ENCODE measurements at places on chromosomes 12 and 14.
A peak's percentile ranks its signal among the peaks of the same experiment; 100 is the strongest.

DNA sequence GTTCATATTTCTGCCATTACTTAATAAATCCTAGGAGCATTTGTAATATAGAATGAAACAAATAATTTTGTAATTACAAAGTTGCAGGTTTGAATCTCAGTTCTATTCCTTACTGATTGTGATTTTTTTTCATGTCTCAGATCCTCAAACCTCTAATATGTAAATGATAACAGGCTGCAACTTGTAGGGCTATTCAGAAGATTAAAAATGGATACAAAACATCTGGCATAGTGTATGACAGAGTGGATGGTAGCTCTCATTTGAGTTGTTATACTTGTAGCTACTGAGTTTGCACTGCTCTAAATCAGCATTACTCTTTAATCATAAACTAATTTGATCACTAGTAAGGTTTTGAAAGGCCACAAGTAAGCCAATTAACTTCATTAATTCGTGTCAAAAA, 406.3 kb upstream of the MGAT4C start:
- no peak for DNase-seq

GRCh38 chr14:33175951-33176350, 237.3 kb downstream of the NPAS3 start:
- DNase-seq, result no peak

DNA sequence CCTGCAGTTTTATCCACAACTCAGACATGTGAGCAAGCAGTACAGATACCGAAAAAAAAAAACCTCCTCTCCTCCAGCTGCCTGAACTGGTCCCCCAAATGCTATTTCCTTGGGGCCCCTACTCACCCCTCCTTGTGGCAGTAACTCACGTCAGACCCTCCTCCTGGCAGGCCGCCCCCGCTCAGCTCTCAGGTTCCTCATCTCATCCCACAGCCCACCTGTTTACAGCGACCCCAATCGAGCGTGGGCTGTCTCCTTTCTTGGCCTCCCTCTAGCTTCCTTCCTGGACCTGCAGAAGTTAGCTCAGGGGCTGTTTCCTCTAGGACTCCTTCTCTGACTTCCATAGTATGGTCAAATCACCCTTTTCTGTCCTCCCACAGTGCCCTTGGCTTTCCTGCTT, 455.3 kb downstream of the BCL11B start:
- no peak for DNase-seq

- DNase-seq, result peak; percentile 67
Measured at GRCh38 chr12:117377758-117378157, 16.3 kb upstream of the NOS1 start.

GRCh38 chr14:64763085-64763782, 59.0 kb downstream of the PLEKHG3 start:
- no peak for DNase-seq

- no peak for DNase-seq
Measured at GRCh38 chr14:88346048-88346639, 23.1 kb upstream of the KCNK10 start.

DNA sequence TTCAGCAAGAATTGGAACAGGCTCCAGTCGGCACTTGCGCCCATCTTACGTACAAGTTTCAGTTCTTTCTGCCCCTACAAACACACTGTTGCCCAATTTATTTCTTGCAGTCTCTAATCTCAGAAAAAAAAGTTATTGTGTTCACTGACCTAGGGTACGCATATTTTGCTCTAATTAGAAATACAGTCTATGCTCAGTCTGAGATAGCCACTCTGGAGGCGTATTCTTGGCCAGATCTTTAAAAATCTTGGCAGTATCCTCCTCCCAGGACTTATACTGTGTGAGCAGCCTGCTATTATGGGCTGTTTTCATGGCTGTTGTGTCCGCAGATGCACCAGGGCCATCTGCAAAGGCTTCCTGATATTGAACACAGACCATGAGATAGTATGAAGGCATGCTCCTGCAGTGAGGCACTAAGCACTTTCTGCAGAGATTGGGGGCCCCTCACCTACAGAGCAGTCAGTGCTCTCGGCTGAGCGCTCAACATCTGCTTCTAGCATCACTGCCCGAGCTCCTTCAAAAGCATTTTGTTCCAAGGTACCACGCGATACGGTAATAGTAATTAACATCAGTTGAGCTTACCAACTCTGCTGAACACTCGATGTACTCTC, 57.9 kb downstream of the PPM1H start:
- DNase-seq, result no peak

DNA sequence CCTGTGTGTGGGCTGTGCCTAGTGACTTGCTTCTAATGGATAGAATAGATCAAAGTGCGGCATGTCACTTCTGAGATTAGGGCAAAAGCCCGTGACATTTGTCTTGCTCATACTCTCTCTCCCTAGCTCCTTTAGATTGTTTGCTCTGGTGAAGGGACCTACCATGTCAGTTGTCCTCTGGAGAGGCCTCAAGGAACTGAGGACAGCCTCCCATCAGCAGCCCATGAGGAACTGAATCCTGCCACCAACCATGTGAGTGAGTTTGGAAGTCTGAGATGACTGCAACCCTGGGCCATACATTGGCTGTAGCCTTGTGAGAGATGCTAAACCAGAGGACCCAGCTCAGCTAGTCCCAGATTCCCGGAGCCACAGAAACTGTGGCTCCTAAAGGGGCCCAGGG, 101.6 kb upstream of the ESRRB start:
- DNase-seq, result no peak

- DNase-seq, result no peak
Measured at GRCh38 chr12:29728030-29728429, 55.7 kb downstream of the TMTC1 start.

GRCh38 chr12:75525263-75525662, 13.9 kb upstream of the KRR1 start:
- DNase-seq, result no peak

GRCh38 chr12:25957793-25958427, 572 bp upstream of the RASSF8 start:
- DNase-seq, result no peak

- DNase-seq, result no peak
Measured at GRCh38 chr12:76268267-76268666, 79.9 kb downstream of the BBS10 start.

GRCh38 chr12:48936379-48936979, 11.2 kb upstream of the FKBP11 start:
- no peak for DNase-seq

DNA sequence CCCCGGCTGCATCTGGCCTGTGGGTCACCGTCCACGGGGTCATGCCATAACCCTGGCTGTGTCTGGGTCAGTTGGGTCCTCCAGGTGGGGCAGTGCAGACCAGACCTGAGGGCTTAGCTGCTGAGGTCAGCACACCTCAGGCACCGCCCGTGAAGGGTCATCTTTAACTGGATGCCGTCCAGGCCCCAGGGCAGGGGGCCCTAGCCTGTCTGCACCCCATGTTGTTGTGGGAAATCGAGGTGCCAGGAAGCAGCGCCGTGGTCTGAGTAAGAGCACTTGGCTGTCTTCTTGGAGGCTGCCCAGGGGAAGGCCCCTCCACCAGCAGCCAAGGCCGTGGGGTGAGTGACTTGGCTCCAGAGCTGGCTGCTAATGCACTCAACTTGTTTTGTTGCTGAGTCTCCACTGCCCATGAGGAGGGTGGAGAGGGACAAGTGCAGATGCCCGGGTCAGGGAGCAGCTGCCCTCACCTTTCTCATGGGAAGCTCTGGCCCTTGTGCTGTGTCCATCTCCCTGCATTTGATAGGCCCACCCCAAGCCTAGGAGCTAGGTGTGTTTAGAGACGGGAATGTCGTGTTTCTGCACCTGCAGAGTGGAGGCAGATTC, 317.2 kb downstream of the TMEM121 start:
- DNase-seq, result no peak

DNA sequence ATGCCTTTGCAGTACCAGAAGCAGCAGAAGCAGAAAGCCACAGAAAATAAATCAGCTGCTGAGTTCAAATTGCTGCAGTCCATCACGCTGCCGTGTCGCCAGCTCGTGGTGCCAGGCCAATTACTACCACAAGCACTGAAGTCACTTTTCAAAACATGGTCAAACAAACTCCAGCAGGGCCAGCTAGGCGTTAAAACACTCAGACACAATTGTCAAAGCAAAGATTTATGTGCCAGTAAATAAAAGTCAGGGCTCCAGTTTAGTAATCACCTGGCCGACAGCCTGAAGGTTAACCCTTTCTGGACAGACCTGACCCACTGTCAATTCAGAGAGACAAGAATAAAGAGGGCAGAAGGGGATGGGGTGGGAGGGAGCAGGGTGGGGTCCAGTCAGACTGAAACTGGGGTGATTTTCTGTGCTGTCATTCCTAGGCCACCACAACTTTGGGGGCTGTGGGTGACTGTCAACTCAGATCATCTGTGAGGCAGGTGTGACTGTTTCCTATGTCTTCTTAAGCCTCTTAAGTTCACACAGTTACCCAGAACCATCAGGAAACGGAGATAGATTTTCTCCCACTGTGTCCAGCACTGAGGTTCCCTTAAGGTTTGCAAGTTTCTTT, 109.8 kb upstream of the FUT8 start:
- peak; percentile 38 for DNase-seq

DNA sequence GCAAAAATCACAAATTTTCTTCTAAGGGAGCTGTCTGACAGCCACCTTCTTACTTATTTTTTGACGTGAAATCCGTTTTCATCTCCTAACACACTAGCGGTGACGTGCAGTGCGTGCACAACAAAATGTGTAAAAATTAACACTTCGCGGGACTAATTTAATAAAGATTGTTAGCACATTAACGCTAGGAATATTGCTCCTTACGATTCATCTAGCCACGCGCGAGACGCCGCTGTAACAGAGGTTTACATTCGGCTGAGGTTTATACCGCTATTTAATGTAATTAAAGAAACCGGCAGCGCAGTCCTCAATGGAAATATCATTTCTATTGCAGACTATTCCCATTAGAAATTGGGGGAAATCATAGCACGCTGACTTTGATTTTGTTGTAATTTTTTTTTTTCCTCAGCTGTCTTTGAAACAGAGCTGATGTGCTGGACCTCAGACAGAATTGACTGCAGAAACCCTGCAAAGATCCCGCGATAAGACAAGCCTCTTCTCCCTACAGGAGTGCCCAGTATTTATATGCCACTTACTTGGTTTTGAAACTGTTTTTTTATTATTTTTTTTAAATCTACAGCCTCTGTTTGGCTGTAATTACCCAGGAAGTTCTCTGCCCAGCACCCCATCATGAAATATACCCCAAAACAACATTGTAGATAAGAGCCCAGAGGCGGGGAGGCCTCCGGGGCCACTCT, 31.2 kb downstream of the BCL11B start:
- DNase-seq, result no peak

DNA sequence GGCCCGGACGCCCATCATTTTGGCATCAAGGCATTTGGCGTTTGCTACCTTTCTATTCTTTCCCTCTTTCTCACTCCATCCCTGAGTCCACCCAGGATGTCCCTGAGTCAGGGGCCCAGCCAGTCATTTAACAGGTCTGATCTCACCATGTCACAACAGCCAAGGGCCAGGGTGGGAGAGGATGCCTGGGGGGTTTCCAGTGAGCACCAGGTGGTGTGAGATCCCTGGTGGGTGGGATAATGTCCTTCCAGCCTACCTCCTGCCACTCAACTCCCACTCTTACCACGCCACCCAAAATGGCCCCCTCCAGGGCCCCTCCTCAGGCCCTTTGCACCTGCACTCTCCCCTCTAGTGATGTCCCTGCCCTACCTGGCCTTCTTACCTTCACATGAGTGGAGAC, 310.8 kb downstream of the BCL11B start:
- DNase-seq, result no peak

DNA sequence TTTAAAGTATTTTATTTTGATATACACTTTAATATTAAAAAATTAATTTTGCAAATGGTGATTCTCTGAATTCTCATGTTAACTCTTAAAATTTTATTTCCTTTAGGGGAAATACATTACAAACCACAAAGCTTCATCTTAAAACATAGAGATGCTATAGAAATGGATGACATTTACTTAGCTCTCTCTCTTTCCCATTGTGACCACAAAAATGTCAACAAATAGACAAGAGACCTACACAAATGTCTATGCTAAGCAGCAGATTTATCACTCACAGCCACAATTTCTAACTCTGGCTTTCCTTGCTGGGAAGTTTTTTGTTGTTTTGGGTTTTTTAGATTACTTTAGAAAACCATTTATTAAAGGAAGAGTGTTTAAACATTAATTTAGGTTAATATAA, 19.9 kb upstream of the PHC1 start:
- DNase-seq, result no peak

- DNase-seq, result no peak
Measured at GRCh38 chr14:34554540-34555250, 15.2 kb upstream of the EAPP start.

DNA sequence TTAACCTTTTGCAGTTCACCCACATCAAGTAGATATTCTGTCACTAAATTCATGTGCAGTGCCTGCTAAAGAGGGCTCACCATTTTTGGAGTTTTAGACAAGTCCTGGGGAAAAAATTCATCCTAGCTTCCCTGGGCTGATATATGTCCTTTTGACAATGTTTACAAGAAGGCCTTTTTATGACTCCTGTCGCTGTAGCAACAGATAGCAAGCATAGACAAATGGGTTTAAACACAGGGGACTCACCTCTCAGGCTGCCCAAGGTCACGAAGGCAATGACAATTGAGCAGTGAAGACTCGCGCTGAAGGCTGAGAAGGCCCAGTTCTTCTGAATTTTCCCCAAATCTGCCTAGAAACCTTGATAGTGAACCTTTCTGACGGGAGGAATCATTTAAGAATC, 150.7 kb upstream of the CPM start:
- DNase-seq, result no peak

- DNase-seq, result no peak
Measured at GRCh38 chr12:3667485-3667884, 85.4 kb downstream of the CRACR2A start.

DNA sequence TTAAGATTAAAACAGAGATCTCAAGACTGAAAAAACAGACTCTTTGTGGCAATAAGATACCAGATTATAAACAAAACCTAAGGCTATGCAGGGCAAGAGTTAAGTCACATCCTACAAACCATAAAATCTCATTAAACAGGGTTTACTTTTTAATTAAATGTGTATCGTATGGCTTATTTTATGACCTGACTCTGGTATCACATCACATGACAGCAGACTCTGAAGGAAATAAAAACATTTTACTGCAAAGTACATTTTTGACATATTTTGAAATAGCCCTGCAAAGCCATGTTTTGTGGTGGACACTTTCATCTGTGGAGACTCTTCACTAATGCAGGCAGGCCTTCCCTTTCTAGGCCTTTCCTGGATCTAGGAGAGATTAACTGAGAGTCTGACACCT, 327.6 kb upstream of the CLEC14A start:
- DNase-seq, result no peak

DNA sequence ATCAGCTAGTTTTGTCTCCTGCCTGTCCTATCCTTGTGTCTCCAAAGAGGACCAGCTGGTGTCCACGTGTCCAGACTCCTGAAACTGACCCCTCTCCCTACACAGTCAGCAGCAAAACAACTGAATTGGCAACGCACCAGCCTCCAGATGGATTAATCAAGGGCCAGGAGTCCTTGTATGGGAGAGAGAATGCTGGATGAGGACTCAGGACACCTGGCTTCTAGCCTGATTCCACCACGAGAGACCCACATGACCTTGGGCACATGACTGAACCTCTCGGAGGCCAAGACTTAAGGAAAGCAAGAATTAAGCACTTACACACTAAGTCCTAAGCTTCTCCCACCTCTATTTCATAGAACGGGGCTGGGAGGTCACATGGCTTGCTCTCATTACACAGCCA, 60.4 kb upstream of the CMKLR1 start:
- DNase-seq, result no peak

All from NCI-H2029 (cell line).